ENCODE measurements at places on chromosomes 1 and 21.

GRCh38 chr1:35717911-35718476 lies 690 bp downstream of the C1orf216 start:
- DNase-seq = no peak

- DNase-seq = no peak
Observed at GRCh38 chr1:168441745-168442144, 102.1 kb downstream of the XCL2 start.

GRCh38 chr1:191970116-191970515 lies 188.1 kb upstream of the RGS18 start:
- DNase-seq = no peak

DNA sequence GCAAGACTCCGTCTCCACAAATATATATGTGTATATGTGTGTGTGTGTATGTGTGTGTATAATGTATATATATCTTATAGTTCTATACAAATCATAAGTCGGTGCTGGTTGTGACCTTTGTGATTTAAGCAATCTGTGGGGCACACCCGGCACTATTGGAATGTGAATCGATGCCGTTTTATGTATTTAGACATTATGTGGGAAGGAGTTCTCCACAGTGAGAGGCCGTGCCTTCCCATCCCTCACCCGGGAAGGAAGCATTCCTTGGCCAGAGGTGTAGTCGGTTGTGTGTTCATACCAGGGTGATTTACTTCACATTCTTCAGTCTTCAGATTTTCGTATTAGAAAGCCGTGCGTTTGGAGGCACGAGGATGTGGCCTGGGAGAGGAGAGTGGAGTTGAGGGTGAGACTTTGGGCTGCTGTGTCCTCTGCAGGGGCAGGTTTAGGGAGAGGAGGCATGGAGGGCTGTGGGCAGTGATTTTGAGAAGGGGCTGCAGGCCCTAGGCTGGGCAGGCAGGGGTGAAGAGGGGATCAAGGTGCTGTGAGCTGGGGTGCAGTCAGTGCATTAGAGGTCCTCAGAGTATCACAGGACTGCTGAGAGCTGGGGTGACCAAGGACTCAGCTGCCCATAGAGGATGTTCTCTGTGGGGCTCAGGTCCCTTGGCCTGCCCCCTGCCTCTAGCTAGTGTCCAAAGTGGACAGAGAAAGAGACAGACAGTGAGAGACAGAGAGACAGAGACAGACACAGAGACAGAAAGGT lies 57.7 kb downstream of the TRIM11 start:
- DNase-seq = no peak

DNA sequence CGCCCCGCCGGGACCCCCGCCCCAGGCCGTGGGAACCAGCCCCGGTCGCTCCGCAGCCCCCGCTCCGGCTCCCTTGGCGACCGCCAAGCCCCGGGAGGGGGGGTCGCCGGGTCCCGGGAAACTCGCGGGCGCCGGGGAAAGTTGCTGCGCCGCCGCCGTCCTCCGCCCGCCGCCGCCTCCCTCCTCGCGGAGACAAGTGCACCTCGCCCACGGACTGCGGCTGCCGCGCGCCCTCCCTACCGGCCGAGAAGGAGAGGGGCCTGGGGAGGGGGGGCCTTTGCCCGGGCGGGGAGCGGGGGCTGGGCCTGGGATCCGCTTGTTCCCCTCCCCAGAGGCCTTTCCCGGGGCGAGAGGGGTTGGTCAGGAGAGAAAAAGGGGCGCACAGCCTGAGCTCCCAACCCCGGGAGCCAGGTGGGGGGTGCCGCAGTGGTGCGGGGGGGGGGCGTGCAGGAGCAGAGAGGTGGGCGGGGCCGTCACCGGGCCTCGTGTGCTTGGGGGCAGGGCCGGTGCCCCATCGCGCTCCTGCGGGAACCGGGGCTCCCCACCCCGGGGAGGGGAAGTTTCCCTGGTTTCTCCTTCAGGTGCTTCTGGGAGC lies 592 bp downstream of the AGRN start:
- DNase-seq = no peak

GRCh38 chr1:113302636-113303035 lies 87.7 kb upstream of the MAGI3 start:
- no peak for DNase-seq

DNA sequence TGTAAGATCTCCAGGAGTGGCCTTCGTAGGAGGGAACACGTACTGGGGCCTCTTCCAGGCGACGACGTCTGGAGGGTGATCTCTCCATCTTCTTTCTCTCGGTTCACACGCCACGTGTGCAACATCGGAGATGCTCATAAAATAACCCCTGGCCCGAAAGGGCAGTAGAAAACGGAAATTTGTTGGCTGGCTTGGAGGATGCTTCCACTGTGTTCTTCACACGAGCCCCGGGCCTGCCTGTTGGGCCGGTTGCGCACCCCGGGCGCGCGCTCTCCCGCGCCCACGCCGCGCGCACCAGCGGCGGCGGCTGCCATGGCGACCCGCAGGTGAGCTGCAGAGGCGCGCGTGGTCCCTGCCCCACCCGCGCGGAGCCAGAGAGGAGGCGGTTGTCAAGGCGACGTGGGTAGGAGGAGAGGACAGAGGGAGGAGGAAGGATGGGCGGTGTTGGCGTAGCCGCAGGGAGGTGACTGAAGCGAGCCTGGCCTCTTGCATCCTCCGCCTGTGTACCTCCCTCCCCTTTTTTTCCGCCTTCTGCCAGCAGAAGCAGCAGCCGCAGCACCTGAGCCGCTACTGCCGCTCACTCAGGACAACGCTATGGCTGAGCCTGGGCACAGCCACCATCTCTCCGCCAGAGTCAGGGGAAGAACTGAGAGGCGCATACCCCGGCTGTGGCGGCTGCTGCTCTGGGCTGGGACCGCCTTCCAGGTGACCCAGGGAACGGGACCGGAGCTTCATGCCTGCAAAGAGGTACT lies at the start of gene ELAPOR1:
TSS of gene ELAPOR1 (plus strand) at position 526 of the 752 bp plus-strand sequence. CDS start at position 595, 69 bp downstream.
- peak; percentile 44 for DNase-seq

GRCh38 chr1:41738475-41738874 lies 180.2 kb downstream of the HIVEP3 start:
- no peak for DNase-seq

DNA sequence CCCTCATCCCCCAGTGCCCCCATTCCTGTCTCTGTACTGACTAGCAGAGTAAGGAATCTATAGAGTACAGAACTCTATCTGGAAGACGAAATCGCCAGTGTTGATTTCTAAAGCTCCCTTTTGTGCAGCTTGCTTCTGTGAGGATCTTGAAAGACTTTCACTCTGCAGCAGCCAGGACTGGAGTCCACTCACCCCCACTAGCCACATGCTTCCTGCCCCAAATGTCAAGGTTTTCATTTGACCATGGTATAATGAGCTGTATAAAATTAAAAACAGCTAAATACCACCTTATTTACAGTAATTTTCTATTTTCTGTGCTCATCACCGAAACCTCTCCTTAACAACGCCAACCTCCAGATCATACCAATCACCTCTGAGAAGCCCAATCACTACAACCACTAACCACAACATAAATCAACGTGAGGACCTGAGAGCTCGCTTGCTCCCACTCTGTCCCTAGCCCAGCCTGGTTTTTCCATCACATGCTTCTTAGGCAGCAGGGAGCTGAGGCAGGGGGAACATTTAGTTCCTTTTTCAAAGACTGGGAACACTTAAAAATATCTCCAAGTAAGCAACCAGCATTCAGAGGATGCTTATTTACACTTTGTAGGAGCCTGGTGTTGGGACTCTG lies 56.1 kb upstream of the IRF2BP2 start:
- DNase-seq = no peak

DNA sequence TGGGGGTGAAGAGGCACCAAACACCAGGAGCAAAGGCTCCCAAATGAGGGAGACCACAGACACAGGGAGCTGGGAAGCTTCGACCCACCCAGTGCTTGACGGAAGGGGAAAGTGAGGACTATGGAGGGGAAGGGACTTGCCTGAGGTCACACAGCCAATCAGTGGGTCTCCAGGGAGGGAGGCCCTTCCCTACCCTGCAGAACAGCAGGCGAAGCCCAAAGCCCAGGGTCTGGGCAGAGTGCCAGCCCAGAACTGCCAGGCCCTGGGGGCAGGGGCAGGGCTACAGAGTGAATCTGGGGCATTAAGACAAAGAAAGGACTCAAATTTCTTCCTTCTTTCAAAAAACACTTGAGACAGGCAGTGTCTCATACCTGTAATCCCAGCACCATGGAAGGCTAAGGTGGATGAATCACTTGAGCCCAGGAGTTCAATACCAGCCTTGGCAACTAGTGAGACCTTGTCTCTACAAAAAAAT lies 45.5 kb upstream of the ECE1 start:
- no peak for DNase-seq

DNA sequence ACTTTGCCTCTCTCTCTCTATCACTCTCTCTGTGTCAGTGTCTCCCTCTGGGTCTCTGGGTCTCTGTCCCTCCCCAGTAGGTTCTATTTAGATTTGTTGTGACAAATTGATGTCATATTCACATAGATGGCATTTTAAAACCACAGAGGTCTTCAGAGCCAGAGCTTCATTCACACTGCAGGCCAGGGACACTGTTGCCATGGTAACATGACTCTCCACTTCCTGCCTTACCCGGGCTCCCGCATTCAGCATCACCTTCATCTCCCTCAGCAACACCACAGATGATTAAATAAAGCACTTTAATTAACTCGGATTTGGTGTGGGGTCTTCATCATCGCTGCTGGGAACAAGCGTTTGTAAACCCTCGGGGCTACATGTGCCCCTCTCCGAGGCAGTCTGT lies 132.6 kb downstream of the ETS2 start:
- peak; percentile 23 for DNase-seq

GRCh38 chr1:115090540-115090939 lies 1.2 kb upstream of the TSPAN2 start:
- no peak for DNase-seq

- DNase-seq = peak; percentile 39
Observed at GRCh38 chr1:12542616-12543592, 75.1 kb downstream of the DHRS3 start.

DNA sequence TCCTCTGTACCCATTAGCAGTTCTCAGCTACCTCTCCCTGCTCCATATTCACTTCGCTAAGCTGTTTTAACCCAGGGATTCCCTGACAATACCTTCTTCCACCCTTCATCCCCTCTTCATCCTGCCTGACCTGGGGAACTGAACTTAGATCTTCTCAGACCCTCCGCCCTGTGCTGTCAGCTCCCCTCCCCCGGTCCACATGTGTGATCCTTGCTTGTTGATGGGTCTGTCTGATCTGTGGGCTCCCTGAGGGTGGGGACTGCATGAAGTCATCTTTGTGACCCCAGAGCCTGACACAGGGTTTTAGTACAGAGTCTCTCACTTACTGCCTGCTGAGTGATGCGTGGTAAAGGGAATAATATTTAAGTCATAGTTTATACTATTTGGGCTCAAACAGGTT lies 11.8 kb downstream of the CHAF1B start:
- no peak for DNase-seq

GRCh38 chr1:232416026-232416568 lies 213.8 kb downstream of the SIPA1L2 start:
- DNase-seq = no peak

DNA sequence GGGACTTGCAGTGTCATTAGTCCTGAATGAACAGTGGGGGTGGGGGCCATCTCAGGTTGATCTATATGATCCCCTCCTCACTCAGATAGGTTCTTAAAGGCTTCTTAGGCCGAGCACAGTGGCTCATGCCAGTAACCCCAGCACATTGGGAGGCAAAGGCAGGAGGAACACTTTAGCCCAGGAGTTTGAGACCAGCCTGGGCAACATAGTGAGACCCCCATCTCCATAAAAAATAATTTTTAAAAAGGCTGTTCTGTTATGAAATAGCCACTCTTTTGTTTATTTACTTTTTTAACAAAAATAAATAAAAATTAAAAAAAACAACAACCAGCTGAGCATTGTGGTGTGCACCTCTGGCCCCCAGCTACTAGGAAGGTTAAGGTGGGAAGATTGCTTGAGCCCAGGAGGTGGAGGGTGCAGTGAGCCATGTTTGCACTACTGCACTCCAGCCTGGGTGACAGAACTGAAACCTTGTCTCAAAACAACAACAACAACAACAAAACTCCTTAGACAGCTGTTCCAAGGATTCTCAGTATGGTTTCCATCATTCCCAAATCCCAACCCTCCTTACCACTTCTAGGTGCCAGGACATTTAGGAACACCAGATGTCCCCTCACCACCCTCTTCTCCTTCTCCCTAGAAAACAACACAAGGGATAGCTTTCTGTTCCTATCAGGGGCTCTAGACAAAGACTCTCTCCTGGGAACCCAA lies 2.0 kb upstream of the TRAPPC3 start:
- no peak for DNase-seq

DNA sequence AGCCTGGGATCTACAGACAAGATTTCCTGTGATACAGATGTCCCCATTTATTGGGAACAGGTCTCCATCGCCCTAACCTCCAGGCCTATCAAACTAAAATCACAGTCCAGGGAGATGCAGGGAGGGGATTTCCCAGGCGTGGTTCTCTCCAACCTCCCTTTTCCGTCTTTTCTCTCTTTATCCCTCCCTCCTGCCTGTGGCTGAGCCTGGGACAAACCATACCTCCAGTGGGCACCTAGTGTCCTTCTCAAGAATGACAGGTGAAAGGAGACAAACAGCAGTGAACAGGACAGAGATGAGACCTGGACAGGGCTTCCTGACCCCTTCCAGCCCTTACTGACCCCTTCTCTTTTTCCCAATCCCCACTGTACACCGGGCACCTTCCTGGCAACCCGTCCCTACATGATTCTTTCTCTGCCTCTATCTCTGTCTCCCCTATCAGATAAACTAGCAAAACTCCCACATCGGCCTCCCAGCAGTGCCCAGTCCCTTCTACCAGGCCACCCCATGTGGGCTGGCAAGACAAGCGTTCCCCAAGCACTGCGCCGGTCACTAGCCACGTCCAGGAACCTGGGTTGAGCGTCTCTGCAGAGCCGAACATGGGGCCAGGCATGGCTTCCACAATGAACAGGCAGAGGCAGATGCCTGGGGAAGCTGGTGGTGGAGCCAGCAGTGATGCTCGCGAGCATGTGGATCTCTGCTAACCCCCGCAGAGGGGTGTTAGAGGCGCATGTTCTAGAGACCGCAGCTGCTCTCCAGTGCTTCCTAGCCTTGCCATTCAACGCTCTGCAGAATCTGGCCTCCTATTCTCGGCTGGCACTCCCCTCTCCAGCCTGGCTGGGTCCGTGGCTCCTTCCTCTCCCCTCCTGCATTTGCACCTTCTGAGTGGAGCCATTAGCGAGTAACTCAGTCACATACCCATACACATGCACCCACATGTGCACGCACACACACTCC lies 54.7 kb downstream of the ELK4 start:
- no peak for DNase-seq

- no peak for DNase-seq
Observed at GRCh38 chr21:31895077-31895835, 22.4 kb downstream of the HUNK start.

- DNase-seq = no peak
Observed at GRCh38 chr1:112855152-112855828, 100.7 kb downstream of the SLC16A1 start.

GRCh38 chr1:64092851-64093371 lies 110.5 kb upstream of the UBE2U start:
- DNase-seq = no peak

GRCh38 chr1:198845271-198845670 lies 206.4 kb downstream of the PTPRC start:
- DNase-seq = no peak

- DNase-seq = no peak
Observed at GRCh38 chr1:63326473-63327380, 4.4 kb downstream of the FOXD3 start.

All from neuronal stem cell (in vitro differentiated cells).